ENCODE measurements at places on chromosomes 4 and X.

- no peak for DNase-seq
Measured at GRCh38 chr4:177339477-177340374, 30.1 kb downstream of the NEIL3 start.

DNA sequence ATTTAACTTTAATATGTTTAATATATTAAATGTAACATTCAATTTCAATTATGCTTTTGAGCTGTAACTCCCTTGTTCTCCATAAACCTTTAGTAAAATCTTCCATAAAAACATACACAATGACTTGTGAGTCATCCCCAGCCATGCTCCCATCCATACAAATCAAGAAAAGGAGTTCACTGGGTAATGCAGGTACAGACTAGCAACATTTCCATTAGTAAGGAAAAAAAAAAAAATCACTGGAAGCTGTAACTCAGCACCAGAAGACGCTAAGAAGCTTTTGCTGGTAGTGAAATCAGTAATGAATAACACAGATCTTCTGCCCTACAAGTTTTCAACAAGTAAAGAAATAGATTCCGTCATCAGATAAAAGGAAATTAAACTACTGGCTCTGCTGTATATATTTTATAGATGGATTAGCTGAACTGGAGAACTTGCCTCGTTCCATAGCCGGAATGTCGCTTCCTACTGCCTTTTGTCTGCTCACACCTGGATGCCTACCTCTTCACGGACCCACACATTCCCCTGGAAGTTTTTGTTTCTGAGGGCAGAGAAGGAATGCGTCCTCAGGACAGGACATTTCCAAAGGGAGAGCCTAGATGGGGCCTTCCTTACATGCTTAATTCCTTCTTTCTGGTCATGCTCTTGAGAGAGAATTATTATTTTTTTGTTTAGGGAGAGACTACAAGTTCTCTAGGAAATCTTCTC lies 298.4 kb upstream of the ANKRD50 start:
- no peak for DNase-seq

- no peak for DNase-seq
Measured at GRCh38 chr4:148332486-148332885, 109.7 kb downstream of the NR3C2 start.

GRCh38 chrX:85905851-85906250 lies 141.5 kb downstream of the CHM start:
- no peak for DNase-seq

DNA sequence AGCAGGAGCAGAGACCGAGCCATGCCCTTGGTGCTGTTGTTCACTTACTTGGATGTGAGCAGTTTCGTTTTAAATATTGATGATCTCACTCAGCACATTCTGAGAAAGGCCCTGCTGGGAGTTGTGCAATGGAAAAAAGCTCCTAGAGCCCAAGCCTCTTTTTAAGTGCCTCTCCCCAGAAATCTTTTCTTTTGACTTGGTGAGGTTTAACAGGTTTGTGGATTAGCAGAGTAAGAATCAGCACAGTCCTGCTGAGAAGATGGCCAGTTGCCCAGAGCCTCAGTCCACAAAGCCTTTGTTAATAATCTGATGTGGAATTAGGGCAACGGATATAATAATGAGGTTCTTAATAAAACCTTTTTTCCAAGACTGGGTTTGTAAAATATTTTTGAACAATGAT lies 157.5 kb upstream of the ATP6AP2 start:
- no peak for DNase-seq

- no peak for DNase-seq
Measured at GRCh38 chr4:80035336-80035735, 37.7 kb downstream of the ANTXR2 start.

DNA sequence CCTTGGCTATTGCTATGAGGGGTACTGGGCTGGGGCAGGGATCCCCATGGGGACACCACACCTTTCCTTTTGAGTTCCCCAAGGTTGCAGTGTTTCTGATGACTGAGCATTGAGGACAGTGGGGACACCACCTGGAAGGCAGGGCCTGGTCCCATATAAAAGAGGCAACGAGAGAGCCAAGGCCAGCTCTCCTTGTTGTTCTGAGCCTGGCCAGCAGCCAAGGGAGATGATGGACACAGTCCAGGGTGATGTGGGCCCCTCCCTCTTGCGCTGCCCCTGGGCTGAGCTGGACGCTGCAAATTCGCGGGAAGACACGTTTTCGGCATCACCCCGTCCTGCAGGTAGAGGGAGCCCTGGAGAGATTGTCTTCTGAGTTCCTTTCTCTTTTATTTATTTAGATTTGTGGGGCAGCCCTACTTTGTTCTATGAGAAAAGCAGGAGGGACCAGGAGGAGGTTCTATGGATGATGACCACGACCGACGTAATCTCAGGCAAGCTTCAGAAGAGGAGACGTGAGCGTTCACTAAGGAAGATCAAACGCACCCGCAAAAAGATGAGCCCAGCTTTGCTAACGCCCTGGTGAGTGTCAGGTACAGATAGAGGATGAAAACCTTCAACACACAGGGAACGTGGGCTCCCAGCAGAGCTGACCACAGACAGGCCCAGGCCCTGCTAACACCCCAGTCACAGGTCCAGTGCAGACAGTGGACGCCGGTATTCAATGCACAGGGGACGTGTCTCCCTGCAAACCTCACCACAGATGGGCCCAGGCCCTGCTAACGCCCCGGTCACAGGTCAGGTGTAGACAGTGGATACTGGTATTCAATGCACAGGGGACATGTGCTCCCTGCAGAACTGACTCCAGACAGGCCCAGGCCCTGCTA lies 97.4 kb downstream of the SHOX start:
- no peak for DNase-seq

GRCh38 chr4:167595898-167596297 lies 361.6 kb upstream of the SPOCK3 start:
- no peak for DNase-seq

DNA sequence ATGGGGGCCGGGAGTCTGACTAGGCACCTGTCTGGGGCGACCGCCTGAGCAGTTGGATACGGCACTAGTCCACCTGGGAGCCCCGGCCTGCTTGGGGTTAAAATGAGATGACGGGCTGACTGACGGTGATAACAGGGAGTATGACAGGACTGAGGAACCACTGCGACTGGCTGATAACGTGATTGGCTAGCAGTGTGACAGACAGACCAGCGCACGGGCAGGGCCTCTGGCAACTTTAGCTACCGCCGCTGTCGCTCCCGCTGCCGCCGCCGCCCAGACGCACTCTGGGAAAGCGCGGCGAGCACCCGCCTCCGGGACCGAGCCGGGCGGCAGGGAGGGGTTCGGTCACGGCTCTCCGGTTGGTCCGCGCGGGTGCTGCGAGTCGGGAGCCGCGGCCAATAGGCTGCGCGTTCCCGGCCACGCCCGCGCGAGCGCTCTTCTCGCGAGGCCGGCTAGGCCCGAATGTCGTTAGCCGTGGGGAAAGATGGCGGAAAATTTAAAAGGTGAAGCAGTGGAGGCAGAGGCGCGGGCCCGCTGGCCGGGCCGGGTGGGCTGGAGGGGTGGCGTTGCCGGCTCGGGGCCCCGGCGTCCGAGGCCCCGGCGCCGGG lies at the start of gene SUV39H1:
Gene SUV39H1, plus strand, starts transcription at position 434 of the 608 bp plus-strand sequence. Its CDS starts 51 bp downstream, at position 485.
- peak; percentile 69 for DNase-seq

DNA sequence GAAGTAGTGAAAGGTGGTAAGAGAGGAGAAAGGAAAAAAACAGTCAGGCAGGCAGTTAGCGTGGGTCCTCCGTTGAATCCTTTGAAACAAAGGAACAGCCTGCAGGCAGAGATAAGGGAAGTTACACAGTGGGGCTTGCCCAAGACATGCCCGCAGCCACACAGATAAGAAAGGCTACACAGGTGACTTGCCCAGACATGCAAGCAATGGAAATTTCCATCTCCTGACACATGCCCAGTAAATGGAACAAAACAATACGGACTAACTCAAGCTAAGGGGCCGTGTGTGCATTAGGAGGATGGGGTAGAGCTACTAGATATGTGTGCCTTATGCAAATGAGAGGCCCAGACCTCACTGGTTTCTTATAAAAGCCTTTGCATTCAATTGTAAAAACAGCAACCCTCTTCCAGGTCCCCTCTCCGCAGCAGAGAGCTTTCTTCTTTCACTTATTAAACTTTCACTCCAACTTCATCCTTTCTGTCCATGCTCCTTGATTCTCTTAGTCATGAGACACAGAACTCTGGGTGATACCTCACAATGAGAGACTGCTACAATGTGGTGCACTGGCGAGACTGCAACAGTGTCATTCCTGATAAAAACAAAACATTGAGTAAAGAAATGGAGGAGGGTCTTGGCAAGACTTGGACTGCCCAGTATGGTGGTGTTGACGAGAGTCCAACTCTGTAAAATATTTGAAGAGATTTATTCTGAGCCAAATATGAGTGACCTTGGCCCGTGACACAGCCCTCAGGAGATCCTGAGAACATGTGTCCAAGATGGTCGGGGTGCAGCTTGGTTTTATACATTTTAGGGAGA lies 997.4 kb upstream of the PRKX start:
- no peak for DNase-seq

DNA sequence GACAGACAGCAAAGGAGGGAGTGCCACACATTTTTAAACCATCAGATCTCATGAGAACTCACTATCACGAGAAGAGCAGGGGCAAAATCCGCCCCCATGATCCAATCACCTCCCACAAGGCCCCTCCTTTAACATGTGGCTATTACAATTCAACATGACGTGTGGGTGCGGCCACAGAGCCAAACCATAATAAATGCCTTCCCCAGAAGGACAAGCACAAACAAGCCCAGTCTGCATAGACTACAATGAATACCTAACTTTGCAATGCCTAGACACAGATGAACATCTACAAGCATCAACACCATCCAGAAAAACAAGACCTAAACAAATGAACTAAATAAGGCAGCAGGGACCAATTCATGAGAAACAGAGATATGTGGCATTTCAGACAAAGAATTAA lies 12.3 kb downstream of the ETDA start:
- DNase-seq, result no peak

- DNase-seq, result no peak
Measured at GRCh38 chrX:27241981-27242380, 221.2 kb downstream of the PPP4R3C start.

DNA sequence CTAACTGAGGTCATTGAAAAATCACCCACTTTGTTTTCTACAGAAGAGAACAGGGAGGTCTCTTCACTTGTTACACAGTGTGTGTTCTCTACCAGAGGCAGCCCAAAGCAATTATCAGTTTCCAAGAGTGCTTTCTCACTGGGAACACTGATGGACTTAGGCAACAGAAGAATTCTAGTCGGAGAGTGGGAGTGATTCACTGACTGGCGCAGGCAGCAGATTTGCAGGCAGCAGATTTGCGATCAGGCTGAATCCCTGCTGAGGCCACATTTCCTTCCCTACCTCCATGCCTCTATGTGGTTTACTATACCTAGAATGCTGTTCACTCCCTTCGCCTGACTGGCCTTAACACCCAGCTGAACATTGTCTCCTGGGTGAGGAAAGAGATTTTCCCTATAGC lies 6.6 kb downstream of the OCIAD2 start:
- no peak for DNase-seq

DNA sequence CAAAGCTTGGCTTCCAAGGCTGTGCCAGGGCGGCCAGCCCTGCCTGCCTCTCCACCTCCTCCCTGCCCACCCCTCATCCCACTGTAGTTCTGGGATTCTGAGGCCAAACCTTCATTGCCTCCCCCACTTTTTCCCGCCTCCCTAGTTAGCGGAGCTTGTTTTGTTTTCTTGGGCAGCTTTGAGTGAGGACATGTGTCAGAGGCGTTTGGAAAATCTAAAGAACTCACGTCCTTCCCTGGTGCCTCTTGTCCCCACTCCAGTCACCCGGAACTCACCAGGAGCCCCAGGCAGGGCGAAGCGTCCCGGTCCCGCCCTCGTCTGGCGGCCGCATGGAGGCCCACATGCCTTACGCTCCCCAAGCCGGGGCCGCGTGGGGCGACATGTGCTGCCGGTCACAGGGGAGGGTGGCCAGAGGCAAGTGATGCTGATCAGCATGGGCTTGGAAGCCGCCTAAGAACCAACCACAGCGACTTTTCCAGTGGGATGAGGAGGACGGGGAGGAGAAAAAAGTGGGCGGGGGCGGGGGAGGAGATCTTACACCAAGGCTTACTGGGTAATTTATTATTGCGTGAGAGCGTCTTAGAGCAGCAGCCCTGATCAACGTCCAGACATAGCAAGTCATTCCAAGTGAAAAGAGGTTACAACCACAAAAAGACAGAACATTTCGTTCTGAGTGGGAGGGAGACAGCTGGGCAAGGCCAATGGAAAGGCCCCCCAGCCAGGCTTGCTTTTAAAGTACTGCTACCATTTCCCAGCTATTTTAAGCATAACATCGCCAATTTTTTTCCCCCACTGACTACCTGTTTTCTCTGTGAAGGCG lies 48.5 kb downstream of the PRPS1 start:
- peak; percentile 26 for DNase-seq
